NCI-H2029 (cell line): ENCODE measurements at places on chromosomes 12 and 14.

GRCh38 chr14:54547583-54547982 is 19.3 kb upstream of the SAMD4A start:
- no peak for DNase-seq

- DNase-seq: no peak
Observed at GRCh38 chr14:92414690-92415445, 91.9 kb downstream of the SLC24A4 start.

DNA sequence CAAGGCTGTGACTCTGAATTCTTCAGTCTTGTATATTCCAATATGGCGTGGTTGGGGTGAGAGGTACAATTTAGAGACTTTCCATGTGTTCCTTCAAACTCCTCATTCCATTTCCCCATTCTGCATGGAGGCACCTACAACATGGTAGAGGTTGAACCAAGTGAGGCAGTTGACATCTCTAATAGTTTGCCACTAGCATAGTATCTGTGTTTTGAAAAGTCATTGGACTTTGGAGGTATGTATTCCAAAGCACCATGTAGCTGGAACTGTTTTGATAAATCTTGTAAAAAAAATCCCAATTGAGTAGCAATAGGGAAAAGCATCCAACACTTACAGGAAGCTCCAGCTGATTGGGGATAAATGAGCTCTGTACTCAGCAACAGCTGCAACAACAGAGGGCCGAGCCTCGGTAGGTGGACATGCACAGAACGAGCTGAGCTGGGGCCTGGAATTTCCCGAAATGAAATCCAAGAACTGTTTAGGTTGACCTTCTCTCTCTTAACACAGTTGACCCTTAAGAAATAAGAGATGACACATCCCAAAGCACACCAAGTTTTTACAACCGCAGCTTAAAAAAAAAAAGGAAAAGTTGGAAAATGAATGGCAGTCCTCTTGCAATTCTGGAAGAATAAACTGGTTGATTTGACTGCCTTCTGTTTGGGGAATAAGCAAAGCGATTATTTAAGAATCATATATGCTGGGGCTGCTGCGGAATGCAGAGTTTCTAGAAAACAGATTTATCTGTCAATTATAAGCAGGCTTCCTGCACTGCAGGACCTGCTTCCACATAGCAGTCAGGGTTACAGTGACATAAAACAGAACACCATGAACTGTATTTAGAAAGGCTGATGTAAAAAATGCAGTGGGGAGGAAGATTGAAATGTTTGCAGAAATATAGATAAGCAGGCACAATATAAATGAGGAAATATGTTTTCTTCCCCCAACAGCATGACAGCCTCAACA is 194.6 kb upstream of the KRR1 start:
- DNase-seq: no peak

GRCh38 chr12:86601550-86602308 is 345.5 kb upstream of the MGAT4C start:
- no peak for DNase-seq

DNA sequence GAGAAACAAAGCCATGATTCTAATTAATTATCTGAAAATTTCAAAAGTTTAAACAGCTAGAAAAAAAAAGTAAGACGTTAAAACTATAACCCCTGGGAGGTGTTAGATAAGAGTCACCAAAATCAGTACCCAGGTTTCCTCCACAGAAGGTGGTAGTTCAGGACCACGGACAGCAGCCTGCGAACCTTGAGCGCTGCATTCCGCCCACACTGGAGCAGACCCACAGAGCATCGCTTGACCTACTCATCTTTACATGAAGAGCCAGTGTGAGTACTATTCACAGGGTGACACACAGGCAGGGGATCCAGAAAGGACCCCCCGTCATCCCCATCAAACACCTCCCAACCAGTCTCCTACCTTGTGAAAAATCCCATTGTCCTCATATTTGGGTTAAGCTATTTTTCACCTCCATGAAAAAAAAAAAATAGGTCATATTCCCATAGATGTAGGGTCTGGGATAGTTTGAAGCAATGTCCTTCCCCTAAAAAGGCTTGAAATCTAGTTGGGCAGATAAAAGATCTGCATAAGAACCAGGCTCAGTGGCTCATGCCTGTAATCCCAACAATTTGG is 8.8 kb upstream of the CHGA start:
- no peak for DNase-seq

GRCh38 chr14:67468378-67468730 is 20.2 kb downstream of the TMEM229B start:
- no peak for DNase-seq

- no peak for DNase-seq
Observed at GRCh38 chr12:6750506-6750905, 2.4 kb downstream of the MLF2 start.

DNA sequence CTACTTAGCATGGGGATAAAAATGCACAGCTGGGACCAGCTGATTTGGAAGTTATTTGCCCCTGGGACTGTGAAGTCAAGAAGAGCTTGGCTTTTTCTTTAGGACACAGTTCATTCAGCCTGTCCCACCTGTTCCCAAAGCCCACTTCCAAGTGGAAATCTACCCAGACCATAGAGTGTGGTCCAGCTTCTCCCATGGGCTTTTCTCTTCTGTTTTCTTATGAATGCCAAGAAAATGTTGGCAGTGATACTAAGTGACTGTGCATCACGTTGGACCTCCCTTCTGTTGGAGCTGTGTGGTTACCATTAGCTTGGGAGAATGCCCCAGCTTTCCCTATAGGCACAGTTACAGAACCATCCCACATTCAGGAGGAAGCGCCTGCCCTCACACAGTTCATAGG is 89.4 kb downstream of the NT5DC3 start:
- no peak for DNase-seq

GRCh38 chr14:71478542-71478941 is 453.7 kb upstream of the RGS6 start:
- DNase-seq: no peak

- DNase-seq: no peak
Observed at GRCh38 chr14:83607682-83608081, 1922.3 kb upstream of the FLRT2 start.

DNA sequence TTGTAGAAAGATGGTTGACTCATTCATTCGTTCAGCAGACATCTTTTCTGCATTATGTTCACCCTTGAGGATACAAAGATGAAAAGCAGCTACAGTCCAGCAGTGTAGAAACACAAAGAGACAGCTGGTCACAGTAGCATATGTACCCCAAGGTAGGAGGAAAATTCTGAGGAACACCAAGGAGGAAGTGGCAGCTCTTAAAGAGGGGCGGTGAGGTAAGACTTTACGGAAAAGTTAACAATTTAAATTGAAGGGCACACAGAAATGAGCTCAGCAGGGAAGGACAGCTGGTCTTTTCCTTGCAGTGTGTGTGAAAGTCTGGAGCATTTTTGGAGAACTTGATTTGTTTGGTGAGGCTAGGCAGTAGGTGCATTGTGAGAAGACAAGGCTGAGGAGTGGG is 3.5 kb downstream of the SLC35E3 start:
- no peak for DNase-seq

DNA sequence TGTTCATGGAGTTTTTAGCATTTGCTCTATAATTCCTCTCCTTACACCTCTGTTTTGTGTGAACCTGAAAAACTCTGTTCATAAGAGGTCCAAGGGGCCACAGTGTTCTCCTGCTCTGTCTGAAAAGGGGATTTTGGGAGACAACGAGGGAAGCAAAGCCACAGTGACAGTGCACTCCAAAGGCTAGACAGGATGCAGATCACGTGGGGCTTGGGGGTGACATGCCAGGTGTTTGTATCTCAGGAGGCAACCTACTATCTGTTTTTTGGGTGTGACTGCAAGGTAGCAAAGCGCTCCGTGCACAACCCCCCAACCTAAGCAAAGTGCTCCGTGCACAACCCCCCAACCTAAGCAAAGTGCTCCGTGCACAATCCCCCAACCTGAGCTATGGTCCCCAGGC is 5.1 kb upstream of the CHD4 start:
- no peak for DNase-seq

DNA sequence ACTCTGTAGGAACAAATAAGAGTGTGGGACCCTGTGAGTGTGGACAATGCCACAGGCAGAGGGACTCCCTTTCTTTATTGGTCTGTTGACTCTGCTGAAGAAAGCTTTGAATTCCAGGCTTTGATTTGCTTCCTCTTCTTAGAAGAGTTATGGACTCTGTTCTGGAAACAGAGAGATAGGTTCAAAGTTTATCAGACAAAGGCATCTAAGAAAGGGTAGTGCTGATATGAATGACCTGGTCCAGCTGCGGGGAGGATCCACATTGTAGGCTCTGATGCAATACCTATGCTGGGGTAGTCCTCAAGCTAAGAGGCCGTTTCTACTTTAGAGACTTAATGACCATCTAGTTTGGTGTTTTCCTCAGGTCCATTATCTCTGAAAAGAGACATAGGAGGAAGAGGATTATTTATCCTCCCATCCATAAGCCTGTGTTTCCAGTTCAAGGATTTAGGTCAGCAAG is 10.7 kb upstream of the IKZF4 start:
- DNase-seq: no peak

- peak; percentile 24 for DNase-seq
Observed at GRCh38 chr12:100576331-100577036, 3.0 kb downstream of the GAS2L3 start.

DNA sequence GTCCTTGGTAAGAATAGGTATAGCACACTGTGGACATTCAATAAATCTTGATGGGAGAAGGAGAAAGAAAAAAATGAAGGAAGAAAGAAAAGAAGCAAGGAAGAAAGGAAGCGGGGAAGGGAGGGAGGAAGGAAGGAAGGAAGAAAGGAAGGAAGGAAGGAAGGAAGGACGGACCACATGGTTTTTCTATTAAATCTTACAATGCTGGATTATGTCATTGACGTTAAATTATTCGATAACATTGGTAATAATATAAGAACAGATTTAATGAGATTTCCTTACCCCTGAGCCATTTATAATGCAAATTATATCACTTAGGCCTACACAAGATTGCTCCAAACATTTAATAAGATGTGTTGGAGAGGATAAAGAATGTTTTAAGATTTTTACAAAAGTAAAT is 124.9 kb upstream of the SYT1 start:
- no peak for DNase-seq

- DNase-seq: no peak
Observed at GRCh38 chr12:11482955-11483354, 87.6 kb upstream of the PRB2 start.

DNA sequence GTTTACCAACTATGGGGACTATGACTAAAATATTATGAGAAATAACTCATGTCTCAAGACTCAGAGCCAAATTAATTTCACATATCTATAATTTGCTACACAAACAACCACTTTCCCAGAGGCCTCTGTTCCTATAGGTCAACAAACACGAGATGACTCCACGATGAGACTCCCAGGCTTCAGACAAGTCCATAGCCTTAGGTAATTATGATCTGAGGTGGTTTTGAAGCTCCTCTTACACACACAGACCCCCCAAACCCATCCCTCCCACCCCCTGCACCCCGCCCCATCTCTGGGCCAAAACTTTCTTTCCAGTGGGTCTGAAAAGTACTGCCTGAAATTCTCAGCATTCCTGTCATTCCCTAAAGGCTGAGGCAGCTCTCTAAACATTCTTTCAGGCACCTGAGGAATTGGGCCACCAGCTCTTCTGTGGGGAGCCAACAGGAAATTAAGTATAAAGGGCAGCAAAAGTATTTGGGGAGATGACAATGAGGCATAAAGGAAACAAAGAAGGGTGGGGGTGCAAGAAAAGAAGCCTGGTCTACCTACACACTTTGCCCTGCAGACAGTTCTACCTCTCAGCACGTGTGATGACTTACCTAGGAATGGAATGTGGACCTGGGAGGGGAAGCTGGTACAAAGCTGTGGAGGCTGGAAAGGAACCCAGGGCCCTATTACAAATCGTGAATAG is 143.6 kb downstream of the PAWR start:
- no peak for DNase-seq

DNA sequence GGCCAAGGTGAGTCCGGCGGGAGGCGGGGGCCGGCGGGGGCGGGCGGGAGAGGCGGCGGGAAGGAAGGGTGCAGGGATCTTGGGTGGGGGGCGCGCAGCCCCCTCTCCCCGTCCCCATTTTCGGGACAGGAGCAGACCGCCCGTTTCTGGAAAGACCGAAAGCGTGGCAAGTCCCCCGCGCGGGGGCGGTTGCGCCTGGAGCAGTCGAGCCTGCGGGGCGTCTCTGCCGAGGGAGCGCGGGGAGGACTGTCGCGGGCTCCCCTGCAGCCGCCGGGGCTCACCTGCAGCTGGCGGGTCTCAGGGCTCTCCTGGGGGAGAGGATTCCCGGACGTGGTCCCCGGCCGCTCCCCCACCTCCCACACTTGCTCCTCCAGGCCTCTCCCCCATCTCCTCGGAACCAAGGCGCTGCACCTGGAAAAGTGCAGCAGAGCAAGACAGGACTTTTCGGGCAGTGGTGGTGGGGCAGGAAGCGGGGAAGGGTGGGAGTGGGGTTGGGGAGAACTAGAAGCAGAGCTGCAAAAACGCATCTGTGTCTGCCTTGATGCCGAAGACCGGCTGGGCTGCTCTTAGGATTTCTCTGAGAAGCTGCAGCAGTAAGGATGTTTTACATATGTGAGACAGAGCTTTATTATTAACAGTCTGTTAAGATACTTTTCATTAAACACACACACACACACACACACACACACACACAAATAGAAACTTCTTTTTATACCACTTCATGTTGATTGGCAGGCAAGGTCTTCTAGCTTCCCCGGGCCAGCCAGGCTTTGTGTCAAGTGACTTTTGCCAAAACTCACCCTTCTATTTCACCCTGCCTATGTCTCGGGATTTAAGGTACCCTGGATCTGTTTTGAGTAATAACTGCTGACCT is 677 bp downstream of the C12orf75 start:
- DNase-seq: no peak

DNA sequence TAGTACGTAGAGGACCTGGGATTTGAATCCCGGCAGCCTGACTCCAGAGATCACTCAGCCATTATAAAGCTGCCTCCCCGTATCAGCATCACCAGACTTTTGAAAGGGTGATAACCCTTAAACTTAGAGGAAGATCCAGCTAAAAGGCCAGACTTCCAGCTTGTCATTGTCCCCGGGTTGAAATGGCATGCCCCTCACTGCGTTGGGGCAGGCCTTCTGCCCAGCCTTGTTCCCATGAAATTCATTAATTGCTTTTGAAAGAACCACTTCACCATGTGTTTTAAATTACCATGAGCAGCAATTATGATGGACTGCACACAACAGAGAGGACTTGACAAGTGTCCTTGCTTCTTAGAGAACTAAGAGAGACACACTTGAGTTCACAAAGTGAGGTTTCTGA is 269.6 kb upstream of the CRY1 start:
- no peak for DNase-seq

DNA sequence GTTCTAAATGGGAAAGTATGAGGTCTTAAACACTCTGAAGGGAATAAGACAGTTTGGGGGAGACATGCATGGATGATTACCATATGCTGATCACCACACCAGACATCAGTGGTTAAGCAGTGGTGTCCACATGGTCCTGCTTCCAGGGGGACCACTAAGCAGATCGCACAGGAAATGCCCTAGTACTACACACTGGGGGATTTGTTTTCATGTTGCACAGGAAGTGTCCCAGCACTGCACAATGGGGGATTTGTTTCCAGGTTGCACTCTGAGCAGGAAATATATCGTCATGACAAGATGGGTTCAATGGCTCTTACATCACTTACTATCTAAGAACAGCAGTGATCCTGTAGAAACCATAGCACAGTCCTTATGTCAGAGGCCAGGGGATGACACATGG is 245.5 kb downstream of the BCL11B start:
- DNase-seq: no peak
